ENCODE measurements at places on chromosomes 3 and 15. TPM values are rescaled to one million over a fixed set of nuclear protein-coding genes. Genes with fewer than 3 reads are reported as not detected.

- H3K4me3 ChIP-seq: no peak overlapping the region
- peaks cover 5% of the 10 kb centered on the region for H3K4me1 ChIP-seq
- no peaks in the 10 kb centered on the region for H3K27me3 ChIP-seq
Observed at GRCh38 chr15:31468911-31469785, 142.5 kb downstream of the KLF13 start.

- DNase-seq: no peak
- H3K27ac ChIP-seq: no peak overlapping the region
Observed at GRCh38 chr15:100112061-100112420, 229.7 kb downstream of the ADAMTS17 start.

- no peak for DNase-seq
- H3K27me3 ChIP-seq: no peaks in the 10 kb centered on the region
- no peaks in the 10 kb centered on the region for H3K4me1 ChIP-seq
- no peak overlapping the region for H3K27ac ChIP-seq
Observed at GRCh38 chr3:50433954-50434353, 69.5 kb downstream of the CACNA2D2 start.

GRCh38 chr3:125042725-125043406 is 12.9 kb downstream of the HEG1 start:
- no peaks in the 10 kb centered on the region for H3K36me3 ChIP-seq
- H3K4me1 ChIP-seq: peaks cover 22% of the 10 kb centered on the region
- peak; percentile 59 for DNase-seq
- H3K4me3 ChIP-seq: no peak overlapping the region

DNA sequence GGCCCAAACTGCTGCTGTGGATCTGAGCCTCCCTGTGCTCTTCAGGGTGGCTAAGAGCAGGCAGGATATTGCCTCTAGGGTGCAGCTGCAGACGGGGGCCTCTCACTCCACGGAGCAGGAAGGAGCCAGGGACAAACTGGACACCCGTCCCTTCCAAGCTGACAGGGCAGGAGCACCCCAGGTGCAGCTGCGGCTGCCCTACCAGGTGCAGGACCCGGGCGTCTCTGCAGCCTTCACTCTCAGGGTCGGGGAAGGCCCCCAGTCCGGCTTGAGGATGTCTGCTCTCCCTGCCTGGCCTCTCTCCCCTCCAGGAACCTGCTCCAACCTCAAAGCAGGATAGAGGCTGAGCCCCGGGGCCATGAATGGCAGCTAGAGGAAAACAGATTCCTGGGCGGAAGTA is 1554.9 kb upstream of the CADM2 start:
- no peaks in the 10 kb centered on the region for H3K36me3 ChIP-seq

- no peaks in the 10 kb centered on the region for H3K27me3 ChIP-seq
- H3K27ac ChIP-seq: no peak overlapping the region
- no peaks in the 10 kb centered on the region for H3K4me1 ChIP-seq
- H3K4me3 ChIP-seq: no peak overlapping the region
Observed at GRCh38 chr15:25173241-25174028, 218.6 kb downstream of the SNRPN start.

- no peak overlapping the region for H3K4me3 ChIP-seq
- H3K27me3 ChIP-seq: no peaks in the 10 kb centered on the region
- no peak overlapping the region for H3K27ac ChIP-seq
Observed at GRCh38 chr3:56758539-56758981, 43.2 kb downstream of the ARHGEF3 start.

DNA sequence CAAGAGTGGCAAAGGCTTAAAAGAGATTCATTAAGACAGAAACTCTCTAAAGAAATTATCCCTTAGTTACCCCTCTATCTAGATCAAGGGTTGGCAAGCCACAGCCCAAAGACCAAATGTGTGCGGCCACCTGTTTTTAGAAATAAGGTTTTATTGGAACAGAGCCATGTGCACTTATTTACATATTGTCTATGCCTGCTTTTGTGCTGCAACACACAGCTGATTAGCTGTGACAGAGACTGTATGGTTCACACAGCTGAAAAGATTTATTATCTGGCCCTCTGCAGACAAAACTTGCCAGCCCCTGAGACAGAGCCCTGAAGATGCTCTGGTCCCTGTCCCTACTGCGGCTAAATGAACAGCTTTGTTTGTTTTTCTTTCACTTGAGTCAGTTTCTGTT is 88.1 kb downstream of the ADAMTS9 start:
- H3K36me3 ChIP-seq: no peaks in the 10 kb centered on the region
- no peaks in the 10 kb centered on the region for H3K27me3 ChIP-seq
- H3K4me1 ChIP-seq: peaks cover 5% of the 10 kb centered on the region

DNA sequence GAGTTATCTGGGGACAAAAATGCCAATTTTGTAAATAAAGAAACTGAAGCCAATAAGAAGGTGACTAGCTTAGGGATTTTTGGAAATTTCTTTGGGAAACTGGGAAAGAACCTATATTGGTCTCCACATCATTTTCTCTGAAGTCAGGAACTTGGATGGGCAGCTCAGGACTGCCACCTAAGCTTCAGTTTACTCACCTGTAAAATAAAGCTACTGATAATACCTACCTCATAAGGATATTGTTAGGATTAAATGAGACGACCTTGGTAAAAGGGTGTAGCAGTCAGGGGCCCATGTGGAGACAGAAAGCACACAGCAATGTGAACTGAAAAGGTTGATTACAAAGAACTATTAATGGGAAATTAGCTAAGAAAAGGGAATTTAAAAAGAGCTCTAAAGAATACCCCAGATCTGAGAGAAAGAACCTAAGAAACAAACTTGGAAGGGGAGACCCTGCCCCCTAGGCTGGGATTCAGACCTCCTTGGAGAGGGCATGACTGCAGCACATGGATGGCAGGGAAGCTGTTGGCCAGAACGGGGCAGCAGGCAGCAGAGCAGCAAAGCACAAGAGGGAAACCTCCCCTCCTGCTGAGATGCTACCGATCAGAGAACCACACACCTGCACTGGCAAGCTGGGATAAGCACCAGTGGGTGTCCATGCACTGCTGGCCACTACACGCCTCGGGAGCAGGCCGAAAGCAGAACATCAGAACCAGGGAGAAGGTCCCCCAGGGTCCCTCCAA is 83.7 kb upstream of the THBS1 start:
- H3K27me3 ChIP-seq: no peaks in the 10 kb centered on the region
- no peak for DNase-seq
- H3K4me3 ChIP-seq: no peak overlapping the region
- H3K4me1 ChIP-seq: peaks cover 21% of the 10 kb centered on the region
- peak overlapping the region; percentile 32 for H3K27ac ChIP-seq
- H3K36me3 ChIP-seq: no peaks in the 10 kb centered on the region

- no peak overlapping the region for H3K4me3 ChIP-seq
- H3K27me3 ChIP-seq: no peaks in the 10 kb centered on the region
- no peak for DNase-seq
- no peaks in the 10 kb centered on the region for H3K4me1 ChIP-seq
Observed at GRCh38 chr15:78716651-78717050, 75.6 kb upstream of the CHRNB4 start.

DNA sequence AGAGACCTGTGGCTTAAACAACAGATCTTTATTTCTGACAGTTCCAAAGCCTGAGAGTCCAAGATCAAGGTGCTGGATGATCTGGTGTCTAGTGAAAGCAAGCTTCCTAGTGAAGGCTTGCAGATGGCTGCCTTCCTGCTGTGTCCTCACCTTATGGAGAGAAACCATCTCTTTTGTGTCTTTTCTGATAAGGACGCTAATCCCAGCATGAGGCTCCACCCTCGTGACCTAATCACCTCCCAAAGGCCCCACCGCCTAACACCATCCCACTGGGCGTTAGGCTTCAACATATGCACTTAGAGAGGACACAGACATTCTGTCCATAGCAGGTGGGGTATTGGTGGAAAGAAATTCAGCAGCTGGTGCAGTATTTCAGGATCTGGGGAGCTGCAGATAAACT is 19.8 kb upstream of the LYSMD4 start:
- H3K36me3 ChIP-seq: no peaks in the 10 kb centered on the region
- no peaks in the 10 kb centered on the region for H3K4me1 ChIP-seq
- no peak for DNase-seq
- H3K4me3 ChIP-seq: no peak overlapping the region
- no peak overlapping the region for H3K27ac ChIP-seq

DNA sequence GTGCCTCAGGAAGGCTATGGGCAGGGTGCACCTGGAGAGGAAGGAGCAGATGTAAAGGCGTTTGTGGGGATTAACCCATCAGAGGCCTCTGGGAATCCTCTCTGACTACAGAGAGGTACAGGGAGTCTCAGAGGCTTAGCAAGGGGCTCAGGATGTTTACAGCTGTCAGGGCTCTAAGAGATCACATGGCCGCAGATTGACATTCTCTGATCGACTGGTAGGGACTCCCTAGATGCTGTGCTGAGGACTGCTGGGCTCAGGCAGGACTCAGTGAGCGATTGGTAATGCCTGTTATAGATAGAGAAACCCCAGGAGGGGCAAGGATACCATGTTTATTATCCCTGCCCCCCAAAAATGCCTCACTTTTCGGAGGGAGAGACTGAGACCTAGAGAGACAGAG is 103.5 kb downstream of the CORO2B start:
- H3K27me3 ChIP-seq: no peaks in the 10 kb centered on the region
- no peak for DNase-seq
- peaks cover 2% of the 10 kb centered on the region for H3K4me1 ChIP-seq
- H3K36me3 ChIP-seq: no peaks in the 10 kb centered on the region

DNA sequence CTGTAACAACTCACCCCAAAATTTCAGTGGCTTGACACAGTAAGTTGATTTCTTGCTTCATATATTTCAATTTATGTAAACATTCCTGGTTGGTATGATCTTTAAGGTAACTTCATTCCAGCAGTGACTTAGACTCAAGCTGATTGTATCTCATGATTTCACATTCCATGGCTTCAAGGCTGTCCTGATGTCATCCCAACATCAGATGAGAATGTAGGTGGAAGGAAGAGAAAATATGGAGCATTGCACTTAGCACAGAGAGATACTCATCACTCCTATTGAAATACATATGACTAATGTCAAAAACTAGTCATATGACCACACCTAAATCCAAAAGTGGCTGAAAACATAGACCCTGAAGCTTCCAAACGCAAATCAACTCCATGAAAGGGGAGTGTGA is 793.8 kb downstream of the TBL1XR1 start:
- DNase-seq: no peak
- no peak overlapping the region for H3K27ac ChIP-seq
- no peak overlapping the region for H3K4me3 ChIP-seq
- no peaks in the 10 kb centered on the region for H3K4me1 ChIP-seq

DNA sequence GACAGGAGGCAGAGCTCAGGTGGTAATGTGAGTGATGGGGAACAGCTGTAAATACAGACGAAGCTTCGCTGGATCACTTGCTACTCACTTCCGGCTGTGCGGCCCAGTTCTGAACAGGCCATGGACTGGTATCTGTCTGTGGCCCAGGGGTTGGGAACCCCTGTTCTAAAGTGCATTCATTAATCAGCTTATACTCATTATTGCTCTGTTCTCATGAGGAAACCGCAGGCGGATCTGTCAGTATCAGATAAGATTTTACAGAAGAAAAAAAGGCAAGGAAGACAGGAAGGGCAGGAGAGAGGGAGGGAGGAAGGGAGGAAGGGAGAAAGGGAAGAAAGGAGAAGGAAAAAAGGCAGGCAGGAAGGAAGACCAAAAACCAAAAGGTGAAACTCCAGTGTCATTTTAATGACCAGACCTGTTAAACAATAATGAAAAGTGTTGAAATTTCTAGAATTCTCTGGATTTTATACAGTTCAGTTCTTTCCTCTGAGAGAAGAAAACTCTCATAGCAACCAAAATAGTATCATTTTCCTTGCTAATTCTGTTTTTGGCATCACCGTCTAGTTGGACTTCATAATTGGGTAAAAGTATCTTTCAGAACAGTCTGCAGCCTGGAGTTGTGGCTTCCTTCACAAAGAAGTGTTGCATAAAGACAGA is 128.0 kb upstream of the PROK2 start:
- no peak for DNase-seq
- H3K27ac ChIP-seq: no peak overlapping the region
- H3K27me3 ChIP-seq: no peaks in the 10 kb centered on the region
- H3K36me3 ChIP-seq: no peaks in the 10 kb centered on the region
- no peak overlapping the region for H3K4me3 ChIP-seq

DNA sequence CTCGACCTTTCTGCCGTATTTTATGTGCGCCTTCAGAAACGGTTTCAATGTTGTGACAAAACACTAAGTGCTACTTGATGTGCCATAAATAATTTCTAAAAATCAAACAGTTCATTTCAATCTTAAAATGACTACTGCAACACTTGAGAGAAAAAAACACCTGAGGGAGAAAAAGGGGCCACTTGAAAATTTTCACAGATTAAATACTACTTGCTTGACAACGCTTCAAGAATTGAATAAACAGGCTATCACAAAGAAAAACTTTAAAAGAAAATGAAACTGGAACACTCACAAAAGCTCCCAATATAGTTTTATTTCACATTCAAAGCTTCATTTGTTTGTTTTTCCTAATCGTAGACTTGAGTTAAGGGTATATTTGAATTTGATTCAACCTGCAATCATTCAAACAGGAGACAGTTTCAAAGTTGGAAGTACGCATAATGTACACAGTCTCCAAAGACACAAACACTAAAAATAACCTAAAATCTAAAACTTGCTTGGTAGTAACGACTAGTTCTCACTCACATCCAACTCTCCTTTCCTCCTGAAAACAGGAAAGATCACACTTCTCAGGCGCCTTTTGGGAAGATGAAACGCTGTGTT is 380.7 kb downstream of the ERC2 start:
- no peak for DNase-seq
- no peak overlapping the region for H3K27ac ChIP-seq
- no peaks in the 10 kb centered on the region for H3K27me3 ChIP-seq
- no peaks in the 10 kb centered on the region for H3K4me1 ChIP-seq
- H3K36me3 ChIP-seq: no peaks in the 10 kb centered on the region

GRCh38 chr3:150449169-150449721 is 41.1 kb downstream of the TSC22D2 start:
- H3K4me1 ChIP-seq: no peaks in the 10 kb centered on the region
- no peak for DNase-seq
- H3K36me3 ChIP-seq: no peaks in the 10 kb centered on the region
- H3K27me3 ChIP-seq: no peaks in the 10 kb centered on the region
- no peak overlapping the region for H3K4me3 ChIP-seq

DNA sequence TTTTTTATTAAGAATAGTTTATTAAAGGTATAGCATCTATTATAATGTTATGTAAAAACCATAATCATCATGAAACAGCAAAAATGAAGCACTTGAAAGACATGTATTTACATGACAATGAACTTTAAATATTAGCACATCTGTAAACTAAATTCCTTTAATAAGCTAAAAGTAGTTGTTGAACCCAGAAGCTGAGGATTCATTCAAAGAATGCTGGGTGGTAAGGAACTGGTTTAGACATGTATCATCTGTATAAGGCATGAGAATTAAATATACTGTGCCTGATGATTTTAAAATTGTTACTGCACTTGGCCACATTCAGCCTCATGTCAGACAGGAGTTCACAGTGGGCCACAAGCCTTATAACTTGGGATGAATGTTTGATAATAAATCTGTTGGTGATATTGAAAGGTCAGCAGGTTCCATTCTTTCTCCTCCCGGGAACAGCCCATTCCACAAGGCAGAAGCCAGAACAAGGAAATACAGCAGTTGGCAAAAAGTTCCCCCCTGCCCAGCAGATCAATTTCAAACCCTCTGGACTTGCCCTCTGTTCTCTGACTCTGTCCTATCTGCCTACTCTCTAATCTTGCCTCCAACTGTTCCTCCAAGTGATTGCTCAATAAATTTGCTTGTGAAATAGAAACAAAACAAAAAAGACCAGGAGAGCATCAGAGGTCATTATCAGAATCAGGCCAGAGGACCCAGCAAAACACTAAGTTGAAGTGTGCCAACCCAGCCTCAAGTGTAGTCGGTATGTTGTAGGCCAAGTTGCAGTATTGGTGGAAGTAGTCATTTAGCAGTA is 49.8 kb upstream of the TEX264 start:
- H3K4me3 ChIP-seq: no peak overlapping the region
- peaks cover 14% of the 10 kb centered on the region for H3K4me1 ChIP-seq
- no peak for DNase-seq

Gene TRIM42
- total RNA-seq: not detected

Gene GHSR
- total RNA-seq: not detected

Gene TIPARP
- total RNA-seq: 69.4 TPM

Gene GRAMD2A
- 3.2 TPM for total RNA-seq

Gene GOLGA8T
- total RNA-seq: 0.87 TPM

Gene MYO5C
- total RNA-seq: 1.1 TPM

Gene IRAK2
- 1.8 TPM for total RNA-seq

Measured in ovary (tissue), 10 donors.